ENCODE measurements at places on chromosomes 5 and 9. TPM values are rescaled to one million over a fixed set of nuclear protein-coding genes. Genes with fewer than 3 reads are reported as not detected.

Gene FAM169A
- total RNA-seq: not detected

Gene SNX30
- 9.4 TPM for total RNA-seq

Gene CNTLN
- 4.2 TPM for total RNA-seq

Gene FOXD4L3
- total RNA-seq: not detected

Gene DNAI1
- total RNA-seq: not detected

Gene GRM6
- total RNA-seq: not detected

All from cardiac atrium fibroblast (primary cell).